ENCODE measurements at places on chromosomes 2 and 18.

DNA sequence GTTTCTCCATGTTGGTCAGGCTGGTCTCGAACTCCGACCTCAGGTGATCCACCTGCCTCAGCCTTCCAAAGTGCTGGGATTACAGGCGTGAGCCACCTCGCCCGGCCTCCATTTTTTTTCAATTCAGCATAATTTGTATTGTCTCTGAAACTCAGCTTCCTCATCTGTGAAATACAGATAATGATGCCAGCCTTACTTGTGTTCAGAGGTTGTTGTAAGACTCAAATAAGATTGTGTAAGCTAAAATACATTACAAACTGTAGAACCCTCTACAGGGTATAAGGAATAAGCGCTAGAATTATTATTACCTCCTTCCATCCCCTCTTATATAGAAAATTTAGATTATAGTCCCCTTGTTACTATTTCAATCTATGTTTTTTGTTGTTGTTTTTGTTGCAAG lies 24.8 kb upstream of the STARD7 start:
- no peak for DNase-seq

GRCh38 chr18:52339891-52340371 lies at the start of gene DCC:
TSS of gene DCC (plus strand) at chr18:52340197. CDS start at chr18:52340788, 591 bp downstream.
- DNase-seq: no peak

DNA sequence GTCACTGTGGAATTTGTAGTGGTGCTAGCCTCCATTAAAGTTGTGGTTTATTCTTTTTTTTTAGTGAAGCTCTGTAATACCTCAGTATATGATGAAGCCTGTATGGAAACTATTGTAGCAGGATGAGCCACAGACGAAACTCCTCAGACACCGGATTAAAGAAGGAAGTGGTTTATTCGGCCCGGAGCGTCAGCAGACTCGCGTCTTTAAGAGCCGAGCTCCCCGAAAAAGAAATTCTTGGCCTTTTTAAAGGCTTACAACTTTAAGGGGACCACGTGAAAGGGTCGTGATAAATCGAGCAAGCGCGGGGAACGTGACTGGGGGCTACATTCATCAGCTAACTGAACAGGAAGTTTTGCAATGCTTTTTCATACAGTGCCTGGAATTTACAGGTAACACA lies 8.1 kb upstream of the CCL20 start:
- DNase-seq: no peak

DNA sequence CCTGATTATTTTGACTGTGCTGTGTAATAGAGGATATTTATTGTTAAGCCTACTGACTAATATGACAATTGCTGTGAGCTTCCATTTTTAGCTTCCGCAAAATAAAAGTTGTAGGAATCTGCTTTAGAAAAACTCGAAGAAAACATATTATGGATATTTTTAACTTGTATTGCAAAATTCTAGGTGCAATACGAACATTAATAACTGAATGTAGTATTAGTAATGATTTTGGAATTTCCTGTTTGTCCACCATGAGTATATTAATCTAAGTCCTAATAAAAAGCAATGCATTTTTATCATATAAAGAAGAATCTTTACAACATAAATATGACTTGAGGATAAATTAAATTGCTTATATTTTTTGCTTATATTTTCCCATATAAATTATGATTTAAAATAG lies 2.4 kb upstream of the DSC3 start:
- DNase-seq: no peak

DNA sequence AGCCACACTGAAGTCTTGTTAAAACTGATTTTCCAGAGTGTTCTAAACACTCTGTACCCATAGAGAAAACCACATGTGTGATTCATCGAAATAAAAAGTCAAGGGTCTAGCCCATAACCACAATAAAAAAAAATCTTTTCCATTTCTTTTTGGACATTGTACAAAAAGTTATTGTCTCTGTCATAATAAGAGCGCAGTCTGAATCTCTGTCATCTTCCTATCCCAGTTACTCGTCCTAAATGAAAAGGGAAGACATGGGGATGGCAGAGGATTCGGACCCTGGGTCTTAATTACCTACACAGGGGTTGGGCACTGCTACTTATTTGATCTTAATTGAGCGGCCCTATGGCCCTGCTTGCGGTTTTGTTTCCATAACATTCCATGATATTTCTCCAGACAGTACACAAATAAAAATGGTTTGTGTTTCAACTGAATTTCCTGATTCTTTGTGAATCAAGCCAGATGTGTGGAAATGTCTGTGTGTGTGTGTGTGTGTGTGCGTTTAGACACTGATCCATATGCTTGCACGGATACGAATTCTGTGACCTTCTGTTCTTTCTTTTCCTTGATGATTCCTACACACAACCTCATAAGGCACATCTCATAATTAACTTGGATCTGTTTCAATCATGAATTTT lies 133.4 kb upstream of the SPATS2L start:
- no peak for DNase-seq
